Femur (tissue), 1 donor: ENCODE measurements at places on chromosomes 11 and 22.
A peak's percentile ranks its signal among the peaks of the same experiment; 100 is the strongest.

GRCh38 chr11:8917157-8917825 is 6.3 kb downstream of the AKIP1 start:
- peak; percentile 82 for DNase-seq

DNA sequence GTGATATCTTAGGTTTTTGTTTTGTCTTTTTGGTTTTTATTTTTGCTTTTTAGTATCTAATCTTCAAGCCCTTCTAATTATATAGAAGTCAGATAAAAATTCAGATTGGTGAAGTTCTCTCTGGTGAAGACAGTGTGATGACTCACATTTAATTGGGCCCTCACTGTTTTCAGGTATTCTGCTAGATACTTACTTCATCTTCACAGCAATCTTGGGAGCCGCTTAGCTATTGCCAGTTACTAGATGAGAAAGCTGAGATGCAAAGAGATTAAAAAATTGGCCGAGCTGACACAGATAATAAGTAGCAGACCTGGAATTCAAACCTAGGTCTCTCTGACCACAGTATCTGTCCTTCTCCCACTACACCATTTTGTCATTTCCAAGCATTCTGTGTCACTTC is 75.0 kb downstream of the PPP2R1B start:
- DNase-seq: no peak

DNA sequence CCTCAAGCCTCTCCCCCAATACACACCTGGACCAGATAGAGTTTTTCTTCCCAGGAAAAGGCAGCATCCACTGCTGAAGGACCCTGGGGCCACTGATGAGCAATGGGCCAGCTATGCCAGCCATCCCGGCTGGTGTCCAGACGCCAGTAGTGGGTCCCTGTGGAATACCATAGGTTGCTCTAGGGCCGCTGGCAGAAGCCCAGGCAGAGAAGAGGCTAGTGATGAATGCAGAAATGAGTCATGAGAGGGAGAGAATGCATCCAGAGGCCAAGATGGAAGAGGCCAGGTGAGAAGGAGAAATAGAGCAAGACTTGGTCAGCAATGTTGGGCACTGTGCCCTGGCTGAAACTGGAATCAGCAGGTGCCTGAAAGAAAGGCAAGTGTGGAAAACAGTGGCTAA is 8.9 kb downstream of the HPX start:
- no peak for DNase-seq

- DNase-seq: no peak
Observed at GRCh38 chr22:30192427-30192826, 54.1 kb downstream of the LIF start.

GRCh38 chr11:2732261-2732939 is 32.6 kb upstream of the KCNQ1OT1 start:
- no peak for DNase-seq

GRCh38 chr11:17579451-17579850 is 32.4 kb downstream of the OTOG start:
- peak; percentile 15 for DNase-seq

GRCh38 chr11:125871391-125872137 is 15.9 kb upstream of the HYLS1 start:
- no peak for DNase-seq

DNA sequence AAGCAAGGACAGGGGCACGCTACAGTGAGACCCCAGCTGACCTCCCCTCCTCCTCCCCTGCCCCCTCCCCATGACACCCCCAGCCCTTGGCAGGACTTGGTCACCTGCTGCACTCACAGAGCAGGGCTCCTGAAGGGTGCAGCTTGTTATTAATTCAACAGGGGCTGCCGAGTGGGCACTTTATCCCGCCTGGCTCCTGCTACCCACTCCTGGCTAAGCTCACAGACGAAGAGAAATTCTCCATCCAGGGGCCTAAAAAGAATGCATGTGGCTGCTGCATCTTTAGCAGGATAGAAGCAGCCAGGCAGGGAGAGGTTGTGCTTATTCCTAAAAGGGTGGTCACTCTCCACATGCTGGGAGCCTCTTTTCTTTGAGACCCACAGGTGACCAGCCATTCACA is 40.3 kb downstream of the GALNT18 start:
- no peak for DNase-seq

DNA sequence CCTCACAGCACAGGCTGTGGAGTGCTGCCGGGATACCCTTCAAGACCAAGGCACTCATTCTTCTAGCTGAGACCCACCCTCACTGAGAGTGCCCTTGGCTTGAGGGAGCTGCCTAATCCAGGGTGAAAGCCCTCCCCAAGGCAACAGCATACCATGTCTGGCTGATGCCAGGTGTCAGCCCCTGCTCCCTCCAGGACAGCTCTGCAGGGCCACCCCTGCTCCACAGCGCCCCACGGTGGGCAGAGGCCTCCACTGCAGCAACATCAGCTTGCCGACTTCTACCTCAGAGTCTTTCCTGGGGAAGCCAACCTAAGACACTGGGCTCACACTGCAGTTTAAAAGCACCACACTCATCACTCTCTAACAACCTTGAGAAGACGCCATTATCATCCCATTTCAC is 29.0 kb downstream of the TTLL1 start:
- no peak for DNase-seq

DNA sequence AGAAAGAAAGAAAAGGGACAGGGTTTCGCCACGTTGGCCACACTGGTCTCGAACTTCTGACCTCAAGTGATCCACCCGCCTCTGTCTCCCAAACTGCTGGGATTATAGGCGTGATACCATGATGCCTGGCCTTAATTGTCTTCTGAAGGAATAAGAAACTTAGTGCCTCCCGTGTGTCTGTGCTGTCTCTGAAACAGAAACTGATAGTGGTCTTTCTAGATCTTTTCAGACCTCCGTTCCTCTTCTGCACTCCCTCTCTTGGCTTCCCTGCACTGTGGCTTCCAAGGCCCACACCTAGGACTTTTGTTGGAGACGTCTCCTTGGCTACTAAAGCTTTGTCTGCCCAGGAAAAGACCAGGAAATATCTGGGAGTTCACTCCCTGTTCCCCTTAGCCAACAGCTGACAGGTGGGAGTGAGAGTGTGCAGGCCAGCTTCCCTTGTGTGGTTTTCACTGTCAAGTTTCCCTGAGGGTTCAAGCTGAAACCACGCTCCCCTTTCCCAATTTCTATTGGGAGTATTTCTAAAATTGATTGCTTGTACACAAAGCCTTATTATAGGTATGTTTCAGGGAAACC is 10.1 kb upstream of the HTR3B start:
- no peak for DNase-seq
